LNCaP clone FGC (cell line): ENCODE measurements at places on chromosomes 3 and 15.

DNA sequence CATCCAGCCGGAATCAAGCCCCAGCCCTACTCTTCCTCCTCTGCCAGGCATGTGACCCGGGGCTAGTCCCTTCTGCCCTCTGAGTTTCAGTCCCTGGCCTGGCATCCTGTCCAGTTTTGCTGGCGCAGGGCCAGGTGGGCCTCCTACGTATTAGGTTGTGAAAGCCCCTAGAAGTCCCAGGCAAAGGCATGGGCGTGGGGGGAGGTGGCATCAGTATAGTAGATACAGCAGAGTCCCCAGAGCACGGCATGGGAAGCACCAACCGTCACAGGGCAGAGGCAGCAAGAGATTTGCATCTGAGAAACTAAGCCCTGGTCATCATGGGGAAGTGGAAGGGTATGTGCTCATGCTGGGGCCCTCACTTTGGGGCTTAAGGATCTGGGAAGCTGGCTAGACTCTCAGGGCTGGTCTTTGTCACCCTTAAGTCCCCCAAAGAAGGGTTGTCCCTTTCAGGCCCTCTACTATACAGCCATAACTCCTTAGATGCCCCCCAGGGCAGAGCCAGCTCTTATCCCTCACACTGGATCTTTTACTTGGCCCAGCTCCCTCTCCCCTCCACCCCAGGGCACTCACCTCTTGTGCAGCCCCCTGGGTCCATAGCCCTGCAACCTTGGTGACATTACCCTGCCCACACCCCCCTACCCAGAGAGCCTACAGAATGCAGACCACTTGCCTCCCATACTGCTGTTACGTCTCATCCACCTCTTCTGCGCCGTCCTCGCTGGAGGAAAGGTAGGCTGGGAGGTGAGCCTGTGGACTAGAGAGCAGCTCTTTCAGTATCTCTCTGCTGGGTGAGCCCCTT is 11.3 kb downstream of the NBEAL2 start:
- no peak for DNase-seq

- no peak for DNase-seq
Observed at GRCh38 chr3:153903430-153903829, 217.8 kb upstream of the ARHGEF26 start.

DNA sequence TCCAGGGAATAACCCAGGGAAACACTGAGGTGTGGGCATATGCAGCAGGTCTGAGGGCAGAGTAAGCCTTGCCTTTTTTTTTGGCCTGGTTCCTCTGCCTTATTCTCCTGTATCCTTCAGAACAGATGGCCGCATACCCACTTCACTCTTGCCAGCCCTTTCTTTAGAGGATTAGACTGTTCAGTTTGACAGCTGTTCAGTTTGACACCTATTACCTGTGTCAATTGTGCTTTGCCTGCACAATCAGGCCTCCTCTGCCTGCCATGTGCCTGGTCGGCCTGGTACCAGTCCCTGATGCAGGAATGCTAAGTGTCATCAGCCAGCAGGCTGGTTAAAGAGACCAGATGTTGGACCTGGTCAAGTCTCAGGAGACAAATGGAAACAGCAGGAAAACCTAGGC is 22.3 kb downstream of the TM6SF1 start:
- no peak for DNase-seq

- no peak for DNase-seq
Observed at GRCh38 chr3:131007782-131008181, 18.8 kb downstream of the ASTE1 start.

- DNase-seq, result peak; percentile 58
Observed at GRCh38 chr3:185332026-185332735, 30.8 kb upstream of the MAP3K13 start.

- DNase-seq, result no peak
Observed at GRCh38 chr3:132659365-132660051, at the start of gene ACAD11. TSS of gene ACAD11 (minus strand) at chr3:132659809. CDS start at chr3:132659751, 58 bp downstream.

DNA sequence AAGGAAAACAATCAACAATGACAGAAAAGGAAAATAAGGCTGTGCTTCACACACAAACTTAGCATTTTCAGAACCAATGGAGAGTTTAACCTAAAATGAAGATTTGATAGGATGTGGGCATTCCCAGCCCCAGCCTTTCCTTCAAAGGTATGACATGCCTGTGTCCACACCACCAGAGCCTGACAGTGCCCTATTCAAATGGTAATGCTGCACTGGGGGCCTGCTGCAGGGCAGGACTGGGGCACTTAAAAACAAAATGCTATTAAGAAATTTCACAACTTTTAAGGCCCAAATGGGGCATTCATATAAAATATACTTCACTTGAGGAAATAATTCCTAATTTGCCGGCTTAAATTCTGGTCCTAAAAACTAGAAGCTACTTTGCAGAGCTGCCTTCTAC is 30.9 kb upstream of the TKT start:
- no peak for DNase-seq

- no peak for DNase-seq
Observed at GRCh38 chr3:29639578-29640290, 358.9 kb downstream of the RBMS3 start.

- DNase-seq, result no peak
Observed at GRCh38 chr15:53130943-53131342, 340.8 kb upstream of the ONECUT1 start.

DNA sequence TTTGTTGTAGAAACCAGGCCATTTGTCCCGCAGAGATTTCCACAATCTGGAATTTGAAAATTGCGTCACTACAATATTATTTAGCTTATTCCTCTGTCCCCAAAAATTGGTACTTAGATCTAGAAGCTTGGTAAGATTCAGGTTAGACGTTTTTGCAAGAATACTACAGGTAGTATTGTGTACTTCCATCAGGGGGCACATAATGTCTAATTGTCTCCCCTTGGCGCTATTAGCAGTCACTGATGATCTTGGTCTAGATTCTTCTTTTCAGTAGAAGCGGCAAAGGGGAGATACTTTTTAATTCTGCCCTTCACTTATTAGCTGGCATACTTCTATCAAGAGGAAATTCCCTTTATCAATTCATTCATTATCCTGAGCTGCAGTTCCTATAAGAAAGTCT is 42.6 kb upstream of the TRIM42 start:
- no peak for DNase-seq
